ENCODE measurements at places on chromosomes 12 and 14.
A peak's percentile ranks its signal among the peaks of the same experiment; 100 is the strongest.

- DNase-seq, result no peak
These were observed 124.4 kb downstream of the DAD1 start for GRCh38 chr14:22464422-22465142.

DNA sequence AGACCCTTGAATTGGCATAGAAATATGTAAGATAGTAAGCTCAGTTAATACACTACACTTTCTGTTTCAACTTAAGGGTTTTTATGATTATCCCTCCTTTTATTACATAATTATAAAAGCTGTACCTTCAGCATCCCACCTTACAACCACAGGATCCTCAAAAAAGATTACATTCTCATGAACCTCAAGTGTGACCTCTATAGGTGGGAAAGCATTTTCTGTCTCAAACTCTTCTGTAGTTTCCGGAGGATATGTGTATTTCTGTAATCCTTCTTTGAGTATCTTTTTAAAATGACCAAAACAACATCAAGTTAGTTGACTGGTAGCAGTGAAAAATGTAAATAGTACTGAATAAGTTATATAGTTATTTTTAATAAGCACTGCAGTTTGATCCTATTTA, 75.9 kb downstream of the DNAI7 start:
- DNase-seq, result no peak

- DNase-seq, result peak; percentile 22
These were observed 341.0 kb upstream of the TMEM132C start for GRCh38 chr12:127925971-127926370.

GRCh38 chr12:6478416-6478815, 7.9 kb upstream of the VAMP1 start:
- DNase-seq, result no peak

- DNase-seq, result no peak
These were observed 199.8 kb downstream of the ALG10B start for GRCh38 chr12:38516418-38516817.

GRCh38 chr12:57741413-57741789, 2.9 kb upstream of the AGAP2 start:
- no peak for DNase-seq

DNA sequence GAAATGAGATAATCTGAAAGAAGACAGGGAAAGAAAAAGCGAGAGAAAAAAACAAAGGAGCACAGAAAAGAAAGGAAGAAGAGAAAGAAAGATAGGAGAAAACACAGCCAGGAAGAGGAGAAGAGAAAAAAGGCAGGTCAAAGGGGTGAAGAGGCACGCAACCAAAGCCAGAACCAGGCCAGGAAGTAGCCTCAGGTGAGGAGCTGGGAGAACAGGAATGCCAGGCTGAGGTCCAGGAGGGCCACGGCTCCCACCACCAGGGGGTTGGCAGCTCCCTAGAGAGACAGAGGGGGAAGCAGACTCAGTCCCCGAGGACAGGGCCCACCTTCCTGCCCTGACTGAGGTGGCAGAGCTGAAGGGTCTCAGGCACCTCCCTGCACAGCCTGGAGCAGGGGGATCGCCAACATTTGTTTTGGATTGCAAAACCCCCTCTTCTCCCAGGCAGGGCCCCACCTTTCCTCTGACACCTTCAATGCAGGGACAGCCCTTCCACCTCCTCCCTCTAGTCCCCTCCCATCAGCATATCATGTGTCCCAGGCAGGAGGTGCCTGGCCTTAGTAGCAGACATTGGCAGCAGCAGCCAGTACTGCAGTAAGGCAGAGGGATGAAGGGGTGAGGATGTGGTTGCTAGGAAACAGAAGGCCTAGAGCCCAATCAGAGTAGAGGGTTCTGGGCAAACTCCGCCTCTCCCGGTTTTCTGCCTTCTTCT, 2.0 kb upstream of the AP1G2 start:
- no peak for DNase-seq

- no peak for DNase-seq
These were observed 178.5 kb upstream of the OR4E1 start for GRCh38 chr14:21852061-21852664.

GRCh38 chr14:76502638-76503037, 126.7 kb downstream of the ESRRB start:
- DNase-seq, result no peak

DNA sequence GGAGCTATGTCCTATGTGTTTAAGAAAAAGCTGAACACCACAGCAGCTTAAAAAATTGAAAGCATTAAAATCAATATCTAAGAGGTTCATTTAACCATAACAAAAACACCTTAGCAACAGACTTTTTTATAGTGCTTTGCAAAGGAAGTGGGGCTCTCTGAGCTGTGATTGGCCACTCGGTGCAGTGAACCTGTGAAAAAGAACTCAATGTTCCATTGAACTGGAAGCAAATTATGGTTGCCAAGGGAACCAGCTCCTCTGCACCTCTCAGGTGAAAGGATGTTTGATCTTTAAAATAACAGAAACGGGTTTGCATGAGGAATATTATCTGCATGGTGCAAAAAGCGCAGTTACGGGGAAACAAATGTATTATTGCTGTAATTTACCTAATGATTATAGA, 149.4 kb downstream of the SNAPC1 start:
- DNase-seq, result no peak

DNA sequence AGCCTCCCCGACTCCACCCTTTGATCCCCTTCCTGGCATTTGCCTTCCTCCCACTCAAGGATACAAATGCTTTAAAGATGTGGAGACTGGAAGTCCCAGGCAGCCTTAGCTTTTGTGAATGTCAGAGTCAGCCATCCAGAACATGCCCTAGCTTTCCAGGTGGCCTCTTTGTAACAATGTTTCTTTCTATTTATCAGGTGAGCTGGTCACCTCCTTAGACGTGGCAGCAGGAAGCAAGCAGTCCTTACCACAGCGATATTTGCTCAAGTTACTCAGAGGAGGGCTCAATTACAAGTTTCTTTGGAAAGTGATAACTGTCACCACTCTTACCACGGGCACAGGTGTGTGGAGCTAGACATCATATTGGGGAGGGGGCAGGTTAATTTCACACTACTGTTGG, 4.9 kb downstream of the GALNT6 start:
- DNase-seq, result no peak

DNA sequence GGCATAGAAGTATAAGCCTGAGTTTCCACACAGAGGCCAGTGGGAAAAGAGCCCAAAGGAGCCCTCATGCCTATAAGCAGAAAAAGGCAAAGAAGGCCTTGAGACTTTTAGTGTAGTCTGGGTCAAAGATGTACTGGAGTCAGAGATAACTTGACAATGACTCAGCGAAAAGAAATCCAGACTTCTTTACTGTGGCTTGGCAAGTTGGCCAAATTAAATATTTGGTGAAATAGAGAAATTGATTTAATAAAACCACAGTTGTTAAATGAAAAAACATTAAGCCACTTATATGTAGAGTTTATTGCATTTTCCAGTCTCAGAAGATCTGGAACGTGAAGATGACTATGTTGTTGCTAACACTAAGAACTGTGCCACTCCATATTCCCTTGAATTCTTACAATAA, 105.1 kb downstream of the TMTC3 start:
- peak; percentile 91 for DNase-seq

GRCh38 chr12:459430-460258, at the start of gene B4GALNT3:
B4GALNT3 (plus strand) TSS chr12:459939; CDS start chr12:460377, 438 bp downstream.
- no peak for DNase-seq

GRCh38 chr12:51132693-51133092, 40.2 kb downstream of the TFCP2 start:
- DNase-seq, result no peak

- peak; percentile 55 for DNase-seq
These were observed at the start of gene MNAT1 for GRCh38 chr14:60734465-60735242. MNAT1 (plus strand) TSS chr14:60734761; CDS start chr14:60734863, 102 bp downstream.

GRCh38 chr14:33504246-33505099, 446.4 kb downstream of the EGLN3 start:
- no peak for DNase-seq

- no peak for DNase-seq
These were observed 614.3 kb upstream of the MIS18BP1 start for GRCh38 chr14:45867046-45867894.

GRCh38 chr14:102928412-102929240, 6.2 kb downstream of the AMN start:
- DNase-seq, result peak; percentile 21

DNA sequence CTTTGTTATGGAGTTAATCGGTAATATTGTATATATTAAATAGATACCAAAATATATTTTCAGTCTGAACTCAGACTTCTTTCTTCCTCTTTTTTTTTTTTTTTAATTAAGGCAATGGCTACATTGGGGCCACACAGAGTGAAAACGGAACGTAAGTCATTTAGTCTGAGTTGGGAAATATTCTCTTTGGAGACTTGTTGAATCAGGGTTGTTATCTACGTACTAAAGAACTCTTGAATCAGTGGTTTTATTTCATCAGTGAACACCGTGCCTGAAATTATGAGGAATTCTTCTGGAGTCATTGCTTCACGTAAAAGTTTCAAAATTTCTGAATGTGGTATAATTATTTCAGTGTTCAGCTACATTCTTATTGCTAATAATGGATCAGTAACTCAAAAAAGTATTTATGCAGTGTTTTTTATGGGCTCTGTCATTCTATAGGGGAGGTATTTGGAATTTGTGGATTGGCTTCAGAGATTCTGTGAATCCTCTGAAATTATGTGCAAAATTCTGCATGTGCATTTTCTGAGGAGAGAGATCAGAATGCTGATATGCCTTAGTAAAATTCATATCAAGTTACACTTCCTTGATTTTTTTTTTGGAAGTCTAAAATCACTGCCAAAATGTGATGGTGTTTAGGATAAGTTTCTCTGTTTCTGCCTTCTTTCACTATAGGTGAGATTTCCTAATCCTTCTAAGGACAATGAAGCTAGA, 39.6 kb downstream of the BRMS1L start:
- DNase-seq, result no peak

DNA sequence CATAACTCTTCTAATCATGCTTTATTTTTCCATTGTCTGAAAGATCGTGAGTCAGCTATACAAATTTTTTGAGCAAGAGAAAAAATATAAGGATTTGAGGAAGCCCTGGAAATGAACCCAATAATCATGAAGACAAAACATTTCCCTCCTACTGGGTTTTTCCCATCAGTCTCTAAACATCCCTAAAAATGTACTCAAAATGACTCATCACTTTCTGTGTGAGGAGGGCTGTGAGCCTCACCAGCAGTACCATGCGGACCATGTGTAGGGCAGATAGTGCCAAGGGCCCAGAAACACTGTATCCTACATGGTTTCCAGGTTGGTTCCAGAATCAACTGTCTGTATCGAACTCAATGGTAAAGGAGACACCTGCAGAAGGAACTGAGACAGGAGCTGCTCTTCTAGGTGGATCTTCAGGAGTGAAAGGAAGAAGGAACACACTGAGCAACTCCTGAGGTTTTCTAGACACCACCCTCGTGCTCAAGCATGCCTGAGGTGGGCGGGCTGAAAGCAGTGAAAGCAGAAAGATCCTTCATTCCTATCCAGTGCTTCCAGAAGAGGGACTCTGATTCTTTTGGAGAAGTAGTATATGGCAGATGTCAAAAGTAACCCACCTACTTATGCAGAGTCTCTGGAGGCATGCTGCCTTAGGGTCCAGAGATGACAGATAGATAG, 48.6 kb upstream of the RHOJ start:
- no peak for DNase-seq

DNA sequence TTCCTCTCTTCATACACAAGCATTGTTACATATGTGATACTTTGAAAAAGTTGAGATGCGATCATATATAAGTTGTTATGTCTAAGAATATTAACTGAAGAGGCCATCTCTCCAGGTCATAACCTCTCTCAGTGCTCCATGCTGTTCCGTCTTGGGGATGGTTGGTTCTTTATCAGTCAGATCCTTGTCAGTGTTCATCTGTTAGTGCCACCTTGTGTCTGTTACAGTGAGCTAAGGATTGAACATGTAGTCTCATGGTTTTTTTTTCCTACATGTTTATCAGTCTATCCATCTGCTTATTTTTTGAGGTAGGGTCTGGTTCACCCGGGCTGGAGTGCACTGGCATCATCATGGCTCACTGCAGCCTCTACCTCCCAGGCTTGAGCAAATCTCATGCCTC, 30.5 kb downstream of the EP400 start:
- DNase-seq, result no peak

DNA sequence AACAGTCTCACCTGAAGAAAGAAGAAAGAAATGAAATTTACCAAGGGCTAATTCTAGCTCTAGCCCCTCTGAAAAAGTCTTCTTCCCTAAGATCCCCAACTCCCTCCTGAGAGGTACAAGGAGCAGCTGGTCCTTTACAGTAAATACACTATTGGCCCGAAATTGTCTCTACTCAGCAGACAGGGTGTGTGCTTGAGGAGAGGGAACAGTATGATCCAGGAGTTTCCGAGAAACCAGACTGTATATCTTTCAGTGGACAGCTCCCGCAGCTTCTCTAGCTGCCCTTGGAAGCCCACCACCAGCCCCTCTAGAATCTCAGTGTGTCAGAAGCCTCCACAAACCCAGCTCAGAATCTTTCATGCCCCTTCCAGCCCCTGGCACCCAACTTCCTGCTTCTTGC, 8.1 kb downstream of the GPR84 start:
- no peak for DNase-seq

DNA sequence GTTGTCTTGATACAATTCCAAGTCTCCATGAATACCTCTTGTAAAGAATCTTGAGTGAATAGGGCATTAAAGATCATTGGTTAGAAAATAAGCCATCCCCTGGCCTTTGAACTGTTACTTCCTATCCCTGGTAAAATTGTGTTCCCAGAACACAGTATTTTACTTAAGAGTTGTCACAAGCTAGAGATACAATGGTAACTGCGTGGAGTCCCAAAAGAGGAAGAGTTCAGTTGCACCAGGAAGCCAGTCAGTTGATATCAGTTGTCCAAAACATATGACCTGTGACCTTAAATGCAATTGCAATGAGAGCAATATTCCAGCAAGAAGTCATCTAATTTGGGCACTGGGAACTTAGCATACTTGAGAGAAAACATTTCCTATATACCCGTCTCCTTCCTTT, 117.3 kb downstream of the NEDD1 start:
- no peak for DNase-seq

- DNase-seq, result no peak
These were observed 37.4 kb downstream of the WSCD2 start for GRCh38 chr12:108166505-108166904.

DNA sequence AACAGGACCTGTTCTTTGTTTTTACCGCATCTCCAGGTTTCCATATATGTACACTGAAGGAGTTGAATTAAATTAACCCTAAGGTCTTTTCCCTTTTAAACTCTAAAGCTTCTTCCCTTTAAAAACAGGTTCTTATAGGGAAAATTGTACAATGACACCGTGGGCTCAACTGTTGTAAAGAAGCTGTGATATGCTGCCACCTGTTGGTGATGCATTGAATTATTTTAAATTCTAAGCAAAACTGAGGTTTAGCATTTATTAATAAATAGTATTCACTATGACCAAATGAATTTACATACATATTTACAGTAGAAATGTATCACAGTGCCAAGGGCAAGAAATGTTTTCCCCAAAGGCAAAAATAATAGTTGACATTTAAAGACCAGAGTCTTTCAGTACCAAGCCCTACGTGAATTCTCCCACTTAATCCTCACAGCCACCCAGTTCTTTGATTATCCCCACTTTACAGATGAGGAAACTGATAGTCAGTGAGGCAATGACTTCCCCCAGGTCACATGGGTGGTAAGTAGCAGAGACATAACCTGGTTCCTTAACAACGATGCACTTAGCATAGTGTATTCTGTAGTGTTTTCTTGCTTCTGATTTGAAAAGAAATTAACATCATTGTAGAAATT, 35.7 kb upstream of the TMEM263 start:
- peak; percentile 20 for DNase-seq

GRCh38 chr14:39582028-39582654, 149.9 kb upstream of the FBXO33 start:
- no peak for DNase-seq

GRCh38 chr12:123607756-123608155, 5.9 kb downstream of the DDX55 start:
- no peak for DNase-seq

All from fibroblast of skin of left quadriceps (primary cell).